IMR-90 (cell line): ENCODE measurements at places on chromosomes 4 and X.
A peak's percentile ranks its signal among the peaks of the same experiment; 100 is the strongest.

- DNase-seq: no peak
Observed at GRCh38 chr4:100289530-100289888, 99.2 kb upstream of the DDIT4L start.

- peak; percentile 11 for DNase-seq
Observed at GRCh38 chr4:137655302-137655701, 123.0 kb upstream of the PCDH18 start.

- DNase-seq: no peak
Observed at GRCh38 chrX:38669428-38669827, 108.1 kb downstream of the TSPAN7 start.

GRCh38 chrX:122026665-122027064, 979.3 kb downstream of the GLUD2 start:
- DNase-seq: no peak

DNA sequence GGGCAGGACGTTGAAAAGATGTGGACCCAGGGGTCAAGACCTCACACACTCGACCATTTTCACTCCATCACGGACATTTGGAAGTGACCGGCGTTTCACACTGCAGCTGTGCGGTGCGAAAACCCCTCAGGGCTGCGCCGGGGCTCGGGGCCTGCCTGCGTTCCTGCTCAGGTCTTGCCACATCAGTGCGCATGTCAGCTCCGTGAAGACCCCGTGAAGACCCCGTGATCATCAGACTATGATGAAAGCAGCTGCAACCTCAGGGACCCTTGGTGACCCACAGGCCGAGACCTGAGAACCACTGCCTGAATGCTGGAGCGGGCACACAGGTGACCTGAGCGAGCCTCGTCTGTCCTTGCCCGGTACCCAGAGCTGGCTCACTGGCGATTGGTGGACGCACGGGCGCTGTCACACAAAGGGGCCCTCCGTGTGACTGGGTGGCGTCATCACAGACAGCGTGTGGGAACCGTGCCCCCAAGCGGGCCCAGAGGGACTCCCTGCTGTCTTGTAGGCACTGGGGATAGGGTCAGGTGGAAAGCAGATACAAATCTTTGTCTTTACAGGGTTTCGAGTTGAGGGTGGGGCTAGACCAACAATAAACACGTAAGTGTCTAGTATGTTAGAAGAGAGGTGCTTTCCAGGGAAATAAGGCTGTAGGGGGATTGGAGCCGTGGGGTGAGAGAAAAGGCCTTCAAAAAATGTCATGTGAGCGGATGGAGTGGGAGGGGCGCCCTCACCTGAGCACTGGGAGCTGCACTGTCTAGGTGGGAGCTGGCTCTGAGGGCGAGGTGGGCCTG, 12.7 kb downstream of the MSANTD1 start:
- no peak for DNase-seq

- DNase-seq: no peak
Observed at GRCh38 chrX:53246231-53246630, 21.2 kb upstream of the KDM5C start.

GRCh38 chrX:75096331-75096730, 59.8 kb downstream of the ABCB7 start:
- DNase-seq: no peak

GRCh38 chr4:86908251-86908657, 16.0 kb upstream of the C4orf36 start:
- DNase-seq: peak; percentile 71

DNA sequence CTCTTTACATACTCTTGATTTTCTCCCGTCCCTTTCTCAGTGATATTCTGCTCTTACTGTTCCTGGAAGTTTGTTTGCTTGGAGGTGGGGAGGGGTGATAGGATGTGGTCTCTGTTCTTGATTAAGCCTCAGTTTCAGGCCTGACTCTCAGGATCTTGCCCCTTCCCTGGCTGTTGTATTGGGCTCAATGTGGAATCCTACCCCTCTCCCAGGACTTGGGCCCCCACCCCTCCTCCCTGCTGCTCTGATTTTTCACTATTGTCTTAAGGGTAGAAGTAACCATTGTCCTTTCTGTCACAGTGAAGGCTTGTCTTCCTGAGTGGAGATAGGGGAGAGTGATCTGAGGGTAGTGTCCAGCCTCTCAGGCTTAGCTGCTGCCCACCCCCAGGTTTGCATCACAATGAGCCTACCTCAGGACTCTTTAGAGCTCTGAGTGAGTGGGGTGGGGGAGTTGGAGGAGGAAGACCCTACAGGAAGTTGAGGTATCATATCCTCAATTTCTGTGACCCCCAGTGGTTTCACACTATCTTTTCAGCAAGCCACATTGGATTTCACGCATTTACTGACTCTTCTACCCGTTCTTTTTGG, 16.5 kb downstream of the CDKL5 start:
- DNase-seq: no peak

- DNase-seq: no peak
Observed at GRCh38 chrX:139211568-139212182, 318.9 kb upstream of the F9 start.

DNA sequence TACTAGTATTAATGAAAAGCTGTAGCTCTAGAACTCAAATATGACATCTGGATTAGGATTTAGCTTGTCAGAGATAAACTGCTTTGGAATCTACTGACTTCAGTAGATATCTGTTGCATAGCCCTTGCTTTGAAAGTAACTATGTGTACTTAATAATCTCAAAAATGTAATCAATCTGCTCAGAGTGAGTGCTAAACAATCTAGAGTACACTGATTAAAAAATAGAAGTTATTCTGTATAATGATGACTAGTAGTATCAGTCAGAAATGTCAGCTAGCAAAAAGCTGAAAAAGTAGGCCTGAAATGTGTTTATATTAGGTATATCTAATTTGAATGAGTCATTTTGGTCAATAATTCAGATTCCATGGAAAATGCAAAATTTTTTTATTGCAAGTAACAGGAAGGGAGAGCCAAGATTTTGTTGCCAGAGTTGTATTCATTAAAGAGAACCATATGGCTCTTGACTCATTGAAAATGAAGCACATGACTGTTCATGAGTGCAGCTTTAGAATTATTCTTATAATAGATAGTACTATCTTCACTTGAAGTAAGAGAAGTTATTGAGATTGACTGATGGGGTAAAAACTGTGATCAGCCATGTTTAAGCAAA, 20.0 kb downstream of the CLCN3 start:
- peak; percentile 91 for DNase-seq

DNA sequence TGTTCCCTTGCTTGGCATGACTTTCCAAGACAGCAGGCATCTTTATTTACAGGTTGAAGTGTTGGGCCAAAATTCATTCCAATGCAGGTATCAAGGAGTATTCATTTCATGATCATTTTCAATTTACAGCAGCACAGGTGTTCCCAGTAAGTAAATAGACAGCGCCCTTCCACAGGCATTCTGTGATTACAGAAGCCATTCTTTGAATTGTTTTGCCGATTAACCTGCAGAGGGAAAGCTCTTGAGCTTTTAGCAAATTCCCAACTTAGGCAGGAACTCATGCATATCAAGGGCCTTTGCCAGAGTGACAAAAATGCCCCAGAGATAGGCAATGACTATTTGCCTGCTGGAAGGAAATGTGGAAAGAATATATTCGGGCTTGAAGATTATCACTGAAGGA, 6.8 kb downstream of the TXK start:
- DNase-seq: no peak

DNA sequence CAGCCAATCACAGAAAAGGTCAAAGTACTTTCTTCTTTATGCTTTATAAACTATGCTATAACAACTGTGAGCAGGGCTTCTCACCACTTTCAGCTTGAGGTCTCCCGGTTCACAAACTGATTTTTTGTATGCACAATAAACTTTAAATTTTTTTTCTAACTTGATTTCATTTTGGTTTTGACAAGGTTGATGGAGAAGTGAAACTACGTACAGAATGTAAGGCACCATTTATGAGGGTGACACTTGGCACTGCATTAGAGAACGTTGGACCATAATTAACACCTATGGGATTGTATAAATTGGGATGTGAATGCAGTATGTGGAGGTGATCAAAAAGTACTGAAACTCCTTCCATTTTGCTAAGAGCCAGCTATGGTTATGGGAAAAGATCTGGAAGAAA, 857.9 kb upstream of the HTR2C start:
- no peak for DNase-seq

DNA sequence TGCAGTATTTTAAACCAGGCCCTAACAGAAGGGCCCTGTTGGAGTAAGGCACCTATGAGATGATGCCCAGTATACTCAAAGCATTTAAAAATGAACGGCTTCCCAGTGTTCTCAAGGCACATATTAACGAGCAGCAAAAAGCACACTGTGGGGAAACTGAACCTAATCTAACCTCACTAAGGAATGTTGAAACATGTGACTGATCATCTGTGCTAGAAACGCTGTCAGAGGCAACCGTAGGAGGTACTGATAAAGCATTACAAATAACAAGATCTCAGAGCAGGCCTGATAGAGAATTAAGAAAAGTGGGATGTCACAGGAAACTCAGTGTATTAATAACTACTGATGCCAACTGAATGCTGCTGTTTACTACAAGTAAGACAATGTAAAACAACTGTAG, 24.0 kb downstream of the ASB9 start:
- no peak for DNase-seq

DNA sequence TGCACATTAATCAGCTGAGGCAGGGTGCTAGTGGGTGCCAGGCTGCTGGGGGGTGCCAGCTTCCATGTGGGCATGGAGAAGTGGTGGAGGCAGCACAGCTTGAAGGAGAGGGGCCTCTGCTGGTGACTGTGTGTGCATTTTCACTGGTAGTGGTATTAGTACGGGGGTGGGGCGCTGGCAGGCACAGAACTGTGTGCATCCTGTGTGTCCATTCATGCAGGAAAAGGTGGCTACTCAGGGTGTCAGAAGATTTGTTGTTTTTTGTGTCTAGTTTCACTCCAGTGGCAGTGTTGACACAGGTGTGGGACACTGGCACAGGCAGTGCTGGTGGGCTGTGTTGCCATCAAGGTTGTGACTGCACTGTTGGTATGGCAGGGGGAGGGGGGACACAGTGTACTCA, 1303.6 kb downstream of the FAM133A start:
- no peak for DNase-seq

DNA sequence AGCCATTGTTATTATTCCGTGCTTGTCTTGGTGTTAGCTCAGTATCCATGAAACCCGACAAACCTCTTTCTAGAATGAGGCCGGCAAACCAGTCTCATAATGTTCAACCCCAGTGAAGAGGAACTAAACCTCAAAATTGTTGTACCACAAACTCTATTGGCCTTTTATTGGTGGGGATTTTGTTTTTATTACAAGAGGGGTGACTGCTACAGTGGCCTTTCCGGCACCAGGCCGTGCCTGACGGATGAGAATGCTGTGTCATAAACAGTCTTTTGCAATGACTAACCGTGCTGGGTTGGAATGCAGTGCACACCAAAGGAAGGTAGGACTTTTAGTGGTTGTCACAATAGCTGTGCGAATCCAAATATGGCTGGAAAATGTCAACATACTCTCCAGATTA, 60.8 kb downstream of the SHROOM2 start:
- DNase-seq: peak; percentile 72

GRCh38 chrX:133350751-133351150, 64.5 kb downstream of the GPC4 start:
- no peak for DNase-seq

DNA sequence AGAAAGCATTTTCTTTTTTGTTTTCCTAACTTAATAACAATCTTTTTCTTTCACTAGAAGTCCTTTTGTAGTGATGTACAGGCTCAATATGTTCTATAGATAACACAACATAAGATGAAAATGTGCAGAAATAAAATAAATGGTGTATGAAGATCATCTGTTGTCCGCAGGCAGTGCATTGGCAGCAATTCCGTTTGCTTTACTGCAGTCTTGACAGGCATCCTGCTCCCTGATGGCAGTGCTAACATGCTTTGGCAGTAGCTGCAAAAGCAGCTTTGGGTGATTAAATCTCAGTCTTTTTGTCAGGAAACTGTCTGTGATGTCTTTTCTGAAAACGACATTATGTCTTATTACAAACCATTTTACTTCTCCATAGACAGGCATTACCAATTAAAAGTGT, 131.4 kb downstream of the TRAM1L1 start:
- DNase-seq: no peak

- no peak for DNase-seq
Observed at GRCh38 chrX:130696542-130696941, 206.5 kb downstream of the ENOX2 start.

- peak; percentile 38 for DNase-seq
Observed at GRCh38 chr4:2962614-2963174, 512 bp downstream of the NOP14 start.

DNA sequence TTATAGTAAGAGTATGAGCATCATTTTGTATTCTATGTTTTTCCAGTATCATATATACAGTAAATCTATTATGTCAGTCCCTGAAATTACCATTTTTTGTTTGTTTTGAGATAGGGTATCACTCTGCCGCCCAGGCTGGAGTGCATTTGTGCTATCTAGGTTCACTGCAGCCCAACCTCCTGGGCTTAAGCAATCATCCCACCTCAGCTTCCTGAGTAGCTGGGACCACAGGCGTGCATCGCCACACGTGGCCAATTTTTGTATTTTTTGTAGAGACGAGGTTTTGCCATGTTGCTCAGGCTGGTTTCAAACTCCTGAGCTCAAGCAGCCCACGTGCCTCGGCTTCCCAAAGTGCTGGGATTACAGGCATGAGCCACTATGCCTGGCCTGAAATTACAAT, 85.6 kb downstream of the ZNF330 start:
- DNase-seq: no peak

- no peak for DNase-seq
Observed at GRCh38 chr4:34486461-34487363, 1757.6 kb downstream of the ARAP2 start.

DNA sequence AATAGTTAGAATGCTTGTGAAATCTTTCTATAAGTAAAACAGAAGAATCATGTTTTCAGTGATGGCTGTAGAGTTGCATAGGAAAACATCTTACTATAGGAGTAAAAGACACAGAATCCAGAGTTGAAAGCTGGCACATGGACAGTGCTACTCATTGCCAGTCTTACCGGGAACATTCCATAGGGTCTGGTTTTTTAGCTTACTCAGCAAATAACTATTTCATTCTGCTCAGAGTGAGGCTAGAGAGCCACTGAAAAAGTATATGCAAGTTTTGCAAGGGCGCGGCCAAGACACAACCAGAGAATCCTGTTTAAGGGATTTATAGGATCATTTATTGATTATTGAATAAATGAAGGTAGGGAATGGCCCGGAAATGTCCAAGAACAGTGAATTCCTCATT, 60.3 kb downstream of the MTHFD2L start:
- DNase-seq: no peak

DNA sequence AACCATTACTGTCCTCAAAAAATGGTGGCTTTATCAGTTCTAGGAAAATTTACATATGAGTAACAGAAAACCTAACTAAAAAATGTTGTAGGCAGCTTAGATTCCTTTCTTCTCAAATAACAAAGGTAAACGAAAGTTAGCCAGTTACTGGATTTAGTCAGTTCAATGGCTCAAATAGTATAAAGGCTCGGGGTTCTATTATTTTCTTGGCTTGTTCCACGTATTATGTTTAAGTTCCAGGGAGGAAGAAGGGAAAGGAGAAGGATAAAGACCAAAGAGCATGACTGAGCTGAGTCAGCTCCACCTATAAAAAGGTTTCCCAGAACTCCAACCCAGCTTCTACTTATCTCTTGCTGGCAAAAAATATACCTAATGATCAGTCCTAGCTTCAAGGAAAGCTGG, 41.0 kb upstream of the MAB21L2 start:
- DNase-seq: peak; percentile 5

GRCh38 chr4:168923526-168924194, 86.4 kb downstream of the CBR4 start:
- peak; percentile 86 for DNase-seq

- no peak for DNase-seq
Observed at GRCh38 chrX:39318506-39319343, 517.5 kb downstream of the MID1IP1 start.

- no peak for DNase-seq
Observed at GRCh38 chrX:115952417-115953092, 218.0 kb upstream of the AGTR2 start.
